Urinary bladder (tissue), 4 donors: ENCODE measurements at places on chromosomes 3 and 15. TPM values are rescaled to one million over a fixed set of nuclear protein-coding genes. Genes with fewer than 3 reads are reported as not detected.

Gene SKOR1
- total RNA-seq: 0.21 TPM

Gene GLDN
- 1.9 TPM for total RNA-seq

Gene ATP2B2
- total RNA-seq: 0.53 TPM

Gene FSIP1
- total RNA-seq: 3.0 TPM

Gene WDR53
- total RNA-seq: 5.7 TPM

Gene AP3B2
- 2.0 TPM for total RNA-seq

Gene GALNT15
- total RNA-seq: 6.0 TPM

Gene SPATA12
- total RNA-seq: not detected

Gene C2CD4B
- total RNA-seq: 2.2 TPM

Gene OSTN
- 13.9 TPM for total RNA-seq

Gene C2CD4A
- total RNA-seq: 0.11 TPM

Gene CDC25A
- total RNA-seq: 3.7 TPM

Gene KLHL18
- 13.1 TPM for total RNA-seq

Gene TMOD3
- total RNA-seq: 53.8 TPM

Gene MASP1
- 4.9 TPM for total RNA-seq

Gene ISLR
- 110 TPM for total RNA-seq

Gene CHL1
- 47.3 TPM for total RNA-seq

Gene DUOXA2
- 0.42 TPM for total RNA-seq
